Dermis microvascular lymphatic vessel endothelial cell (primary cell): ENCODE measurements at places on chromosomes 3 and 15. TPM values are rescaled to one million over a fixed set of nuclear protein-coding genes. Genes with fewer than 3 reads are reported as not detected.

USP13 gene
- 18.5 and 38.1 TPM in 2 replicates for total RNA-seq

DNASE1L3 gene
- 3.0 and 6.4 TPM in 2 replicates for total RNA-seq

COL7A1 gene
- under 0.01 and 0.13 TPM in 2 replicates for total RNA-seq

RCN2 gene
- 35.9 and 42.0 TPM in 2 replicates for total RNA-seq

EPHA6 gene
- total RNA-seq: under 0.01 TPM in 2 replicates

ARPP21 gene
- total RNA-seq: not detected in 2 replicates

LXN gene
- 23.1 and 26.3 TPM in 2 replicates for total RNA-seq

SERPINI2 gene
- not detected in 2 replicates for total RNA-seq

CILP gene
- under 0.01 TPM in 1 of 2 replicates, not detected in the other for total RNA-seq

C3orf22 gene
- not detected in 2 replicates for total RNA-seq

ATP13A4 gene
- 0.13 TPM in 1 of 2 replicates, not detected in the other for total RNA-seq

ALPK3 gene
- 19.5 and 52.6 TPM in 2 replicates for total RNA-seq

UROC1 gene
- total RNA-seq: not detected in 2 replicates
